ENCODE measurements at places on chromosomes 3 and 15.

GRCh38 chr3:62586356-62586755 lies 213.0 kb upstream of the FEZF2 start:
- DNase-seq, result no peak

DNA sequence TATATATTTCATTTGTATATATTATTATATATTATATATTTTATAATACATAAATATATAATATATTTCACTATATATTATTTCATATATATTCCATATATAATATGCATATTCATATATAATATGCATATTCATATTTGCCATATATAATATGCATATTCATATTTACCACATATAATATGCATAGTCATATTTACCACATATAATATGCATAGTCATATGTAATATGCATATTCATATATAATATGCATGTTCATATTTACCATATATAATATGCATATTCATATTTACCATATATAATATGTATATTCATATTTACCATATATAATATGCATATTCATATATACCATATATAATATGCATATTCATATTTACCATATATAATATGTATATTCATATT lies 51.2 kb upstream of the GATA2 start:
- no peak for DNase-seq

- no peak for DNase-seq
Observed at GRCh38 chr15:60733196-60733595, 254.3 kb upstream of the ICE2 start.

DNA sequence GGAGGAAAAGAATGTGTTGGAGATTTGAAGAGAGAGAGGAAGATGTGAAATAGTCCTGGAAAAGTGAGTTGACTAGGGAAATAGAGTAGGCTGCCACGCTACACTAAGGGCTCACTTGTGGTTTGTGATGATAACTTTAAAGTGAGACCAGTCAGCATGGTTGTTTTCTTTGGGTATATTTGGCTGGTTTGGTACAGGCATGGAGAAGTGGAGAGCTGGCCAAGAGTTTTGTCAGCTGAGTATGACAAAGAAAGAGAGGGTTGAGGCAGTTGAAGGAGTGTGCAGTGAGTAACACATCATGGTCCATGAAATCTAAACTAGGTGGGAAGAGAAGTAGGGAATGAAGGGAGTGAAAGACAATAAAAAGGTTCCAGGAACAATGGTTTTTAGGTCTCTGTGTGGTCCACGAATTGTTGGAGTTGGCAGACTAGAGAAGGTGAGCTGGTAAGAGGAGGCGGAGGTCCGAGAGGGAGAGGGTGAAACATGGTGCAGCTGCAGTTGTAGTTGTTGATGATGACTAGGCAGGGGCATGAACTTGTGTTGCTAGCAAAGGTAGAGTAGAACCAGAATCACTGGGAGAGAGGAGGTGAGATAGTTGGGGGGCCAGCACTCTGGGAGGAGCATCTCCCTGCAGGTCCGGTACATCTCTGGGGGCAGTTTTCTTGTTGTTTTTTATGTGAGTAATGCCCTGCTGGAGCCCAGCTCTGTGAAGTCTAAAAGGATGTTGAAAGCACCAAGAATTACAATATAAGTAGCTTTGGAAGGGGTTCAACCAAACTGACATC lies 21.0 kb downstream of the ZNF80 start:
- no peak for DNase-seq

DNA sequence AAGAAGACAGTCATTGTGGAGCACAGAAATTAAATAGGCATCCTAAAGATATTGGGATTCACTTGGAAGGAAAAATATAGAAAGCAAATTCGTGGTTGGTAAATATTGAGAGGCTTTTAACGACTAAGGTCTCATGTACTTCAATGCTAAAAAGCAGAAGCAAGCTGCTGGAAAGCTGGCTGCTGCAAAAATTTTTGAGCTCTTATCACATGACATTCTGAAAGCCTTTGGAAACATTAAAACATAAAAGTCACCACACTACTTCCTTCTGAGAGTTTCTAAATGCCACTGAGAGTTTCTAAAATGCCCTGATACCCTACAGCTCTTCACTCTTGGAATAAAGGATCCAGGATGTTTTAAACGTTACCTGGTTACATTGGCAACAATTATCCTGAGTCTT lies 39.0 kb upstream of the CBLB start:
- DNase-seq, result no peak

- DNase-seq, result no peak
Observed at GRCh38 chr3:153050978-153051377, 111.0 kb upstream of the RAP2B start.

GRCh38 chr3:133038731-133039375 lies 662 bp downstream of the TMEM108 start:
- DNase-seq, result peak; percentile 13

DNA sequence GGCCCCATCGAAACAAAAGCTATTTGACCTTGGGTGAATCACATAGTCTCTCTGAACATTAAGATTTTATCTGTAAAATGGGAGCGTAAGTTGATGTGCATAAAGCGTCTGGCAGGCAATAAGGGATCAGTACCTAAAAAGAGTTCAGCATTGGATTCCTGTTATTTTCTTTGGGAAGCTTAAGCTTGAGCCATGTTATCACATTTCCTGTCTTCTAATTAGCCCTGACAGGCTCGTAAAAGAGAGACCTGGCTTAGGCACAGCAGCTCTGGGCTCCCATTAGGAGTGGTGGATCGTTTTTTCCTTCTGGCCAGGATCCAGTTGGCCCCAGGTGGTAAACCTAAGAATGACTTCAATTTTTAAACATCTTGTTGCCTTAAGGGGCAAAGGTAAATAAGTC lies 26.0 kb upstream of the CA12 start:
- peak; percentile 22 for DNase-seq

DNA sequence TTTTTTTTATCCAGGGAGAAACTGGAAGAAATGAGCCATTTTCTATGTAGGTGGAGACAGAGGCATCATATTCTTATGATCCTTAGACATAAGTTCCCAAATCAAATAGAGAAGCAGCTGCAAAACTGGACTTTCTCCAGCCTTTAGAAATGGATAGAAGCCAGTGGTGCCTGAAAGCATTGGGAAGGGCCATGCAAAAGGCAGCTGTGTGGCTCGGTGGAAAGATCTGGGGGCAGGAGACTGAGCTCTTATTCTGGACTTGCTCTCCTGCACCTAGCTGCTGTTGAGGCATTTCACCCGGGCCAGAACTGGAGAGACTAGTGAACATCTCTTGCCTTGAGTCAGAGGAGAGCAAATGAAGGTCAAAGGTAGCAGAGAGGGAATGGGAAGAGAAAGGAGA lies 73.1 kb downstream of the TFG start:
- no peak for DNase-seq

- no peak for DNase-seq
Observed at GRCh38 chr3:105316331-105316730, 50.4 kb upstream of the ALCAM start.

DNA sequence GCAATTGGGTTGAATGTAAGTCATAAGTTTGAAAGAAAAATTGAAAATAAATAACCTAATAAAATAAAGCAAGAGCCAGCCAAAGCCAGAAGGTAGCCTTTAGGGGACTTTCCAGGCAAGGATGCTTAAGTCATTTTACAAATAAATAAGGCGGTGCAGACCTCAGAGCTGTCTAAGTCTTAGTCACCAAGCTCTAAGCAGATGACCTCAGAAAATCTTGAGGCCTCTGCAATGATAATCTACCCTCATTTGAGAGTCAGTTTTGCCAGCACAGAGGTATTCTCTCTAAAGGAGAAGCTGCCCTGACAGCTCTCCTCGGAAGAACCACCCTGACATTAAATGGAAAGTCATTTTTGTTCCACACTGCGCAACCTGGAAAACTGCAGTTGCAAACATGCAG lies 113.9 kb downstream of the OXNAD1 start:
- no peak for DNase-seq

GRCh38 chr3:126340081-126340511 lies 17.1 kb downstream of the KLF15 start:
- DNase-seq, result no peak

DNA sequence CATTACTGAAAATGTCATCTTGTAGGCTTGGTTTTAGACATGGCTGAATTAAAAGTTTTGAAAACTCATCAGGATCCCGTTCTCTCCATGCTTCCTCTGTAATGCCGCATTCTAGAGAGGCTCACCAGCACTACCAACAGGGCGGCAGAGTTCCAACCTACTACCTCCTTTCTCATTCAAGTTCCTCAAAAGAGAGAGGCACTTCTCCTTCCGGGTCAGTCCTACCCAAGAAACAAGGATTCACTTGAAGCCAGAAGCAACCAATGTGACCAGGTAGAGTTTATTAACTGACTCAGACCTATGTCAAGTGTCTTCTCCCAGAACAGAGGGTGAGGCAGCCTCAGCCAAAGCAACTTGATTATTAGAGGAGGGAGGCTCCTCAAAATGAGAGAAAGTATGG lies 59.8 kb upstream of the GYG1 start:
- no peak for DNase-seq

- DNase-seq, result no peak
Observed at GRCh38 chr15:58573270-58573669, 141.5 kb downstream of the LIPC start.

GRCh38 chr3:177887475-177887874 lies 648.8 kb upstream of the KCNMB2 start:
- DNase-seq, result no peak

- no peak for DNase-seq
Observed at GRCh38 chr3:58084166-58084565, 75.9 kb downstream of the FLNB start.

- no peak for DNase-seq
Observed at GRCh38 chr15:29812384-29812694, 9.9 kb downstream of the TJP1 start.

- no peak for DNase-seq
Observed at GRCh38 chr15:98807262-98807661, 158.9 kb downstream of the IGF1R start.

DNA sequence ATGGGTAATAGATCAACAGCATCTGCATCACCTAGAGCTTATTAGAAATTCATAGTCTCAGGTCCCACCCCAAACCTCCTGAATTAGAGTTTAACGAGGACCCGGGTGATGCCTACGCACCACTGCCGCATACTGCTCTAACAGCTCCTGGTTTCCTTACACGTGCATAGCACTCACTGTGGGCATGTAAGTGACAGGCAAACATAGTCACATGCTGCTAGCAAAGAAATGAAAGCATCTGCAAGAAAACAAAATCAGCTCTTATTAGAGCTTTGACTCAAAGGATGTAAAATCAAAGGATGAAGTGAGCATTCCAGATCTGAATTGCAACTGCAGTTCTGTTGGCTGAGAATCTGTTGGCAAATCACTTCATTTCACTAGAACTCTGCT lies 19.1 kb upstream of the RIOX2 start:
- DNase-seq, result no peak

- no peak for DNase-seq
Observed at GRCh38 chr3:187920913-187921312, 175.6 kb upstream of the BCL6 start.

DNA sequence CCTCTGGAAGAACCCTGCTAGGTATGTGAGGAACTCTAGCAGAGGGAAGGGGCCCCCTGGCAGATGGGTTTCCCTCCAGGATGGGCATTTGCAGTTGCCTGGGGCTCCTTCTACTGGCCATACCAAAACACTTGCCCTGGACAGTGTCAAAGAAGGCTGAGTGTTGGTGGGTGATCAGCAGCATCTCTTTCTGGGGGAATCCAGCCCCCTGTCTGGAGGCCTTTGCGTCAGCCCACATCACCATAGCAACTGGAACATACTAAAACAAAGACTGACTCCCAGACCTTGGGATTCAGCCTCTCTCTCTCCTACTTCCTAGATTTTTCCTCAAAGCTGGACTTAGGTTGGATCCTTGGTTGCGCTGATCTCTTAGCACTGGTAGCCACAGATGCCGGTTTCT lies 8.1 kb downstream of the CEMIP start:
- no peak for DNase-seq

GRCh38 chr3:61299343-61300005 lies 48.2 kb upstream of the FHIT start:
- no peak for DNase-seq

- no peak for DNase-seq
Observed at GRCh38 chr15:90114451-90114901, 12.2 kb upstream of the IDH2 start.

- no peak for DNase-seq
Observed at GRCh38 chr3:100546020-100546744, 53.8 kb downstream of the TMEM45A start.

DNA sequence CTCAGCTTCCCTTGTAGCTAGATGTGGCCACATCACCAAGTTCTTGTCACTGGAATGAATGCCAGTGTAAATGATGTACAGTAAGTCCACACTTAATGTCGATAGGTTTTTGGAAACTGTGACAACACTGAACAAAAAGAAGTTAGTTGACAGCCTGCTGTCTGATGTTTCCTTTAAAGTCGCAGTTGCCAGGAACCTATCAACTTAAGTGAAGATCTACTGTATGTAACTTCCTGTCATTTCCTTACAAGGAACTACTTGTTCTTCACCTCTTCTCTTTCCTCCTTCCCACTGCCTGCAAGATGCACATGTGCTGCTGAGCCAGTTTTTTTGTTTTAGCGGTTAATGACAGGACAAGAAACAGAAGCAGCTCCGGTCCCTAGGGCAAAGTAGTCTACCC lies 44.6 kb downstream of the HDGFL3 start:
- no peak for DNase-seq

- DNase-seq, result no peak
Observed at GRCh38 chr3:38001456-38002081, 11.0 kb downstream of the VILL start.

DNA sequence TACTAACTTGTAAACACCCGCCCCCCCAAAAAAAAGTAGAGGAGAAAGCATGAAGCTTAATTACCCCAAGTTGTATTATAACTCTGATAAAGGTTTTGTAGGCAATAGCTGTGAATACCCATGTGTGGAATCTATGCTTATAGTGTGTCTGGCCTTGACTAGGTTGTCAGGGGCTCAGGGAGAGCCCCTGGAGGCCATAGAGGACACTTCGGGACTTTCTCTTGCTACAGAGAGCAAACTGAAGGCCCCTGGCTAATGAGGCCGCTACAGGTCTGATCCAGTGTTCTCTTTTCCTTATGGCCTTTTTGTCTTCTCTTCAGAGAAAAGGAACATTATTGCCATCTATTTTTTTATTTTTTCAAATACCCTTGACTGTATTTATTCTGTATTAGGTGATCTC lies 19.1 kb upstream of the SCAANT1 start:
- no peak for DNase-seq

DNA sequence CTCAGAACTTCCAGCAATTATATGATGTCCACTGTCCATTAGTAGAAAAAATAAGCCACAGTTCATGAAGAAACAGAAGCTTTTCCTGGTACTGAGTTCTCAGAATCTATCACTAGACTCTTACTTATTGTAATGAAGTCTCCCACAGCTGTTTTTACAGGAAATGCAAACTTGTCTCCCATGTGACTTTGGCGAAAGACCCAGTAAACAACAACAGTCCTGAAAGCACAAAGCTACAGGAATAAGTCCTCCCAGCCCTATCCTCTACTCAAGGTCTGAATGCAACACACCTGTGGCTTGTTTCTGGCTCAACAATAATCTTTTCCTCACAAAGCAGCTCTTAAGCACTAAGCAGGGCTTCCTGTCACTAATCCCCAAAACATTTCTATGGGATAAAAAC lies 55.9 kb downstream of the EOMES start:
- no peak for DNase-seq

- DNase-seq, result no peak
Observed at GRCh38 chr15:69323893-69324430, 25.2 kb downstream of the PAQR5 start.

Measured in NCI-H345 (cell line).